Iris pigment epithelial cell (primary cell): ENCODE measurements at places on chromosomes 13 and 19.

DNA sequence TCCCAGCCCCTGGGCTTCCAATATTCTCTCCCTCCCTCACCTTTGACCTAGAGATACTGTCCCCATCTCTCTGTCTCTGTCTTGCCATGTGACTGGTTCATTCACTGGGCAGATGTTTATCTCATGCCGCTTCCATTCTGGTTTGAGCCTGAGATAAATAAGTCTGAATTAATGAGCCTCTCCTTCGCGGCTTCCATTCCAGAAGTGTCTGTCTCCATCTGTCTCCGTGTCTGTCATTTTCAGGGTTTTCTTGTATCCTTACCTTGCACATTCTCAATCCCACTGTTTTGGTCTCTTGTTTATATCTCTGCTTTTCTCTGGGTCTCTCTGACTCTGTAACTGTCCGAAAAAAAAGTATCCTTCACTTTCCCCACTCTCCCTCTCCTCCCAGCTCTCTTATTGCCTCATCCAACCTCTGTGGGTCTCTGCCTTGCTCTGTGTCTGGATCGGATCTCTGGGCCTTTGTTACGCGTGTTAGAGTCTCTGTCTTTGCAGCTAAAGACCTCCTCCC is 4.3 kb downstream of the SPHK2 start:
- DNase-seq, result no peak

GRCh38 chr19:33208904-33209849 is 15.0 kb downstream of the LRP3 start:
- no peak for DNase-seq

GRCh38 chr13:96473526-96474180 is 383.7 kb downstream of the HS6ST3 start:
- DNase-seq, result no peak

DNA sequence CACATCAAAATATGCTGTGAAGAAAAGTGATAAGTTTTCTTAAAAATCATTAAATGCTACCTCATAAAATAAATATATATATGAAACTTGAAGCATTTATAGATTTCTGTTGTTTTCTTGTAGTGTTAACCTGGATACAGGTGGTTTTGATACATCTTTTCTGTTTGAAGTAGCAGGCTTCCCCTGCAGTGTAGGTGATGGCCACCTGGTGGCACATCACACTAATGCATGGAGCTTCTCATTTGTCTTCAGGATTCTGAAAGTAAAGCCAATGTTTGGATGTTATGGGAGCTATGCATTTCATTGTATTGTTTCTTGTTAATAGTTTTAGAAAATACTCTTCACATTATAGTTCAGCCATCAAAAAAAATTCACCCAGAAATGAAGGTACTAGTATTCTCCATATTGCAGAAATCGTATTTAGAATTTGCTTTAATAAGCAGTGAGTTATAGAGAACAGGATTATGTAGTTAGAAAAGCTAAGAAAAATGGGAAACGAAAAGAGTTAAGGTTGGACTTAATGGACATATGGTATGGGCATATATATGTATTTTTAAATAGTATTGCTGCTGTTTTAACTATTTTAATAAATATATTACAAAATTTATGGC is 18.7 kb downstream of the GPR180 start:
- DNase-seq, result peak; percentile 40

DNA sequence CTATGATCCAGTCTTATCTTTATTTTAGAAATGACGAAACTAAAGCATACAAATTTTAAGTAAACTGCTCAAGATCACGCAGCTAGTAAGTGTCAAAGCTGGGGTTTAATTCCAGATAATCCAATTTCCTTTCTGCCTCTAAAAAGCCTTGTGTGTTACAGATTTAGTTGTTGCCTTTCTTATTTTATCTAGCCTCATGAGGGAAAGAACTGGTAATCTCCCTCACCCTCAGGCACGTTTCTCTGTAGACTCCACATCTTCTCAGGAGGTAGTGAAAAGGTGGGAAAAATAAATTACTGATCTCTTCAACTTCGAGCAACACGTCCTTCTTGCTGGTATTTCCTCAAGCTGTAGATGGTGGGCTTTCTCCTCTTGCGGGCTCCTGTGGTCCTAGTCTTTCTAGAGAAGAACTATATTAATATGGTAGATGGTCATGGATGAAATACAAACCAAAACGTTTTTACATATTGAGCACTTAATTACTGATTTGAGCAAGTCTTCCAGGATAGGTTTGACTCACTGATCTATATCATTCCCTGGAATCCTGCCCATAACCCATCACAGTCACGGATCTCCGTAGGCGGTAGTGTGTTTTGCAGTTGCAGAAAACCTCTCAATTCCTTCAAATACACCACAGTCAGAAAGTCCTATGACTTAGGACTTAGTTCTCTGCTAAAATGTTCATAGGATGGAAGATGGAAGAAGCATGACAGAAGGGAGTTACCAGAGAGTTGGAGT is 519.5 kb downstream of the DCT start:
- DNase-seq, result peak; percentile 48

DNA sequence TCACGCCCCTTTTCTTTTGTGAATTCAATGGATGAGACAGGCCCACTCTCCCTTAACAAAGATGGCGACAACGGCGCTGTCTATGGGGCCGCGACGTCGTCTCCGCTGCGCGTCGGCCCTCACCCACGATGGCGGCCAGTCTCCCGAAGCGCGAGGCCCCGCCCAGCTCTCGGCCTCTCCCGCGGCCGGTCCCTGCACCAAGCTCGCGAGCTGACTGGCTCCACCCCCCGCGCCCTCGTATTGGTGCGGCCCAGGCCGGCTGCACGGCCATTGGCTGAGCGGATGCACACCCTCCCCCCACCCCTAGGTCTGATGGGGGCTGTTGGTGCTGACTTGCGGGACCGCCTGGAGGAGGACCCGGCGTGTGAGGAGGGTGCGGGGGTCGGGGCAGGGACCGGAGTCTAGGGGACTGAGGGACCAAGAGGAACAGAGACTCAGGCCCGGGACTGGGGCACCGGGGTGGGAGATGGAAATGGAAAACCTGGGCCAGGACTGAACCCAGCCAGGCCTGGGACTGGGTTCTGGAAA is 4.8 kb downstream of the SPHK2 start:
- peak; percentile 98 for DNase-seq

DNA sequence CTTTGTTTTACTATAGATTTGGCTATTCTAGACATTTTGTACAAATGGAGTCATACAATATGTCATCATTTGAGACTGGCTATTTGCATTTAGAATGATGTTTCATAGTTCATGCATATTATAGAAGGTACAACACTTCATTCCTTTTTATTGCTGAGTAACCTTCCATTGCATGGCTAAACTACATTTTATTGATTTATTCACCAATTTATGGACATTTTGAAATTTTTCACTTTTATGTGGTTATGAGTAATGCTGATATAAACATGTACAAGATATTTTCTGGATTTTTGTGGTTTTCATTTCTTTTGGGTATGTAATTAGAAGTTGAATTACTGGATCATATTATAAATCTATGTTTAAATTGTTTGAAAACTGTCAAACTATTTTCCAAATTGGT is 710.3 kb upstream of the SLITRK5 start:
- DNase-seq, result peak; percentile 33

- DNase-seq, result peak; percentile 37
Observed at GRCh38 chr19:10353793-10354391, 14.5 kb upstream of the ICAM3 start.

GRCh38 chr13:37383046-37383445 is 215.5 kb downstream of the POSTN start:
- DNase-seq, result peak; percentile 33

GRCh38 chr19:7921967-7922835 is 2.1 kb downstream of the SNAPC2 start:
- DNase-seq, result no peak

- DNase-seq, result no peak
Observed at GRCh38 chr19:2944403-2944774, 382 bp downstream of the ZNF77 start.
